Germinal center (tissue), 1 donor: ENCODE measurements at places on chromosomes 16 and 17.

DNA sequence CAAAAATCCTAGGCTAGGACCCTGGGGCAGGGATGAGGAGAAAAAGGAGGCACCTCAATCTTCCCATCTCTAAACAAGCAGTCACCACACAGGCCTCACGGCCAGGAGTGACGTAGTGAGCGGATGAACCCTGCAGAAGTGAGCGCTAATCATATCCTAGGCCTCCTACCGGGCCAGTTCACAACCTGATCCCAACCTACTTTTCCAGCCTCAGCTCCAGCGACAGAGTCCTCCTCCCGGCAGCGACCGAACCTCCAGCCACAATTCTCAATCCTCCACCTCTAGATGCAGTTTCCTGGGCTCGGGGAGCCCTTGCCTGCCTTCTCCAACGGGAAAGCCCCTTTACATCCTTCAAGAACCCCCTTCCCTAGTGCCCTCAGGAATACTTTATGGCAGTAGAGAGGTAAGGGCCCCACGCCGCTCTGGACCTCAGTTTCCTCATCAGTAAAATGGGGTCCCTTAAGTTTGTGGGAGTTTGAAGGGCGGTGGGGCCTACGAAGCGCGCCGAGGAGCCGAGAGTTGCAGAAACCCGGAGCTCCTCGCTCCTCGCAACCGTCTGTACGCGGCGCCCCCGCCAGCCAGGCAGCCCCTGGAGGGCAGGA, 1.4 kb downstream of the ZNF668 start:
- peak; percentile 42 for DNase-seq

- DNase-seq: no peak
Measured at GRCh38 chr17:16044487-16044886, 44.9 kb downstream of the TTC19 start.

DNA sequence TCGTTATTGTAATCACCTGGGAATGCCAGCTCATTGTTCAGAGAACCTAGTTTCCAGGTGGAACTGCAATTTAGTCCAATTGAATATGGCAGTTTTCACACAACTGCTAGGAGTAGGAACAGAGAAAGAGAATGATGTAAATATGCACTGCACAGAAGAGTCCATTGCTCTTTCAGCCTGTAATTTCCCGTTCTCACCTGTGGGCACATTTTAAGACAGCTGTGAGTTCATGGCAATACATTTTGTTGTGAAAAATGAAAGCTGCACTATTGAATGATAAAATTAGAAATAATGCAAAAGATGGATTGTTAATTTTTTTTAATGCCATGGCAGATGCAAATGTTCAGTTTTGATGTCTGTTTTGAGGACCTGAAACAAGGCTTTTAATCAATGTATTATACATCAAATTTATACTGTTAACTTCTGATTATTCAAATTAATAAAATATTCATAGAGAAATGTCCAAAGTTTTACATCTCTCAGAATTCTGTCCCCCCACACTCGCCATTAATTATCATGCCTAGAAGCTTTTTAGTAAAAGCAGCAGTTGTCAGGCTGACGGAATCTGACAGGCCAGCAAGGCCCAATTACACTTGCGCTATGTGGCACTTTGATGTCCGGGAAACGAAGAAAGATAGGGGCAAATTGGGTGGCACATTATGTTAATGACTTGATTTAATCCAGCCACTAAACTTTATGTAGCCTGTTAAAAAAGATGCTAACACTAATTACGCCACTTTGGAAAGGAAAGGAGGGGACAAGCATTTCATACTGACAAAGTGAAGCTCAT, 72.2 kb downstream of the RPGRIP1L start:
- no peak for DNase-seq

DNA sequence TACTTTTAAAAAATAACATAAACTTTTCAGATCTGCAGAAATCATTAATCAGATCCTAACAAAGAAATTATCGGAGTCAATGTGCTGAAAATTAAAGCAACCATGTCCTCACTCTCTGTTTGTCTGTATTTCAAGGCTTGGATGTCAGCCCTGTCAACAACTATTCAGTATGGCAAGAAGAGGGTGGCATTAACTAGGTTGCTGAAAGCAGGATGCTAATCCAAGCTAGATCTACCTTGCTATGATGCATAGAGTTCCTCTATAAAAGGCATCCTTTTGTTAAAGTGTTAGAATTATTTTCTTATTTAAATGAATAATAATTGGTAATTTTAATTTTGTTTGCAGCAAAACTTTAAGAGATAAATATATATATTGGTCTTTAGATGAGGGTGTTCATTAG, 800.8 kb downstream of the CDH11 start:
- no peak for DNase-seq

- DNase-seq: no peak
Measured at GRCh38 chr16:56993204-56993603, 3.8 kb downstream of the NLRC5 start.

DNA sequence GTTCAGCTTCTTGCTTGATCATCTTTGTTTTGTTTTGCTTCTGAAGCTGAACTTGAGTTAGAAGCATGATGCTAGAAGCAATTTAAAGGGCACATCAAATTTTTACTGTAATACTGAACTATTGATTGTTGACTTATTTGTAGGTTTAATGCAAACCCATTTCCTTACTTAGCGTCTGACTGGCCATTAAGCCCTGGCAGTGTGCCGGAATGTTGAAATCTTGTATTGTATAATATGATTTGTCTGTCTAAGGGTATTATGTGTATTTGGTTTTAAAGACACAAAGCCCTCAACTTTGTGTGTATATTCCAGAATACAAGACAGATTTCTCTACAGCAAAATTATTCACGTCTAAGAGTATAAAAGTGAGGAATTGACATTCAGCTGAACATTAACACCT, 39.7 kb downstream of the NUP93 start:
- DNase-seq: no peak

DNA sequence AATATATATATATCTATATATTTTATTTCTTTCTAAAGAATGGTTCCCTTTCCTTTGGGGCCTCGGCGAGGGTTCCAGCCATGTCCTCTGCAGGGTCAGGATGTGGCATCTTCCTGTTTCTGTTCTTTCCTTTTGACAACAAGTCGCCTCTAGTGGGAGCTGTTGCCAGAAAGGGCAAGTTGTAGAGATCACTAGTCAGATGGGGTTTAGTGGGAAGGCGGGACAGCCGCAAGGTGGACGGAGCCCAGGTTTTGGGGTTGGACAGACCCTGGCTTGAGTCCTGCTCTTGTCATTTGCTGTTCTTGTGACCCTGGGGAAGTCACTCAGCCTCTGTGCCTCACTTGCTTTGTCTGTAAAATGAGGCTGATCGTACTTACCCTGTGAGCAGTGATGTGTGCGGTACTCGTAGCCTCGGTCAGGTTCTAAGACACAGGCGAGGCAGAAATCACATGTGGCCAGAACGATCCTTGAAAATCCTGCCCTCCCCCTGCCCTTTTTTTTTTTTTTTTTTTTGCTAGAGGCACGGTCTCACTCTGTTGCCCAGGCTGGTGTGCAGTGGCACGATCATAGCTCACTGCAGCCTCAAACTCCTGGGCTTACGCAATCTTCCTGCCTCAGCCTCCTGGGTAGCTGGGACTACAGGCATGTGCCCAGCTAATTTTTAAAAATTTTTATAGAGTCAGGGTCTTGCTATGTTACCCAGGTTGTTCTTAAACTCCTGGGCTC, 80.1 kb downstream of the ABCC6 start:
- DNase-seq: peak; percentile 60

DNA sequence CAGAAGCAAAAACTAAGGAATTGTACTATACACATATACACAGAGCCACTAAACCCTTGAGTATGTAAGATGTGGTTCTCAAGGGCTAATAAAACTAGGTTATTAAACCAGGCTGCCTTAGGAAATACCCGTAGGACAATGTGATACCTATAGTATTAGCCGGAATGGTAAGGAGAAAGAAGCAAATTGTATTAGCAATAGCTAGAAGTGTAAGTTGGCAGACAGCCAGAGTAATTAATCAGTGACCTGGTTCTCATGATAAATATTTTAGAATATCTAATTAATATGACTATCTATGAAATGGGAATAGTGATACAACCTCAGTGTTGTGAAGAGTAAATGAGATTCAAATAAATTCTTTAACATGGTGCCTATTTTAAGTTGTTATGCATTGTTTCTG, 18.6 kb downstream of the GDPD1 start:
- no peak for DNase-seq

DNA sequence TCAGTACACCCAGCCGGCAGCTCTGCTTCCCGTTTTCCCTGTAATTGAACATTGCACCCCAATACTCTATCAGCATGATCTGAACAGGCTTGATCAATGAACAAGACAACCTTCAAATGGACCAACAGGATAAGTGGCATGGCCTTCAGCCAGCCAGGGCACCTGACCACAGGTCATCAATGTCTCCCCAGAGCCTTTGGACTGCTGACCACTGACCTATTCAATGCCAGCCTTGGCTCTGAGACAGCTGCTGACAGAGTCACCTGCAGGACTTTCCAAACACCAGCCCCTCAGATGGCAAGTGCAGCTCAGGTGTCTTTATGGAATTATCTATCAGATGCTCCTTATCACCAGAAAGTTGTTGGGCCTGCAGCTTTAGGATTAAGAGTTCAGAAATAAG, 462.9 kb upstream of the ASIC2 start:
- DNase-seq: no peak
